ENCODE measurements at places on chromosomes 2 and 18.

- DNase-seq = no peak
Measured at GRCh38 chr2:215896921-215897320, 116.4 kb downstream of the MREG start.

DNA sequence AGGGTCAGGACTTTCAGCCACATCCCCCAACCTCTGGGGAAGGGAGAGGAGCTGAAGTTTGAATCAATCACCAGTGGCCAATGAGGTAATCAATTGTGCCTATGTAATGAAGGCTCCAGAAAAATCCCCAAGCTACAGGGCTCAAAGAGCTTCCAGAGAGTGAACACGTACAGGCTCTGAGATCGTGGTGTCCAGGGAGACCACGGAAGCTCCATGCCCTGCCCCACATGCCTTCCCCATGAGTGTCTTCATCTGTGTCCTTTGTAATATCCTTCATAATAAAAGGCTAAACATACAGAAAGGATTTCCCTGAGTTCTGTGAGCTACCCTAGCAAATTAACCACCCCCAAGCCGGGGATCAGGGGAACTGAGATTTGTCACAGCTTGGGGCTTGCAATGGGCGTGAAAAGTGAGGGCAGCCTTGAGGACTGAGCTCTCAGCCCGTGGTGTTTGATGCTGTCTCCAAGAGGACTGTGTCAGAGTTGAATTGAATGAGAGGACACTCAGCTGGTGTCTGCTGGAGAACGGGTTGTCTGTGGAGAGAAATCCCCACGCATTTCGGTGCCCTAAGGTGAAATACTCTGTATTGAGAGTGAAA, 25.5 kb upstream of the TUBB6 start:
- DNase-seq = no peak

DNA sequence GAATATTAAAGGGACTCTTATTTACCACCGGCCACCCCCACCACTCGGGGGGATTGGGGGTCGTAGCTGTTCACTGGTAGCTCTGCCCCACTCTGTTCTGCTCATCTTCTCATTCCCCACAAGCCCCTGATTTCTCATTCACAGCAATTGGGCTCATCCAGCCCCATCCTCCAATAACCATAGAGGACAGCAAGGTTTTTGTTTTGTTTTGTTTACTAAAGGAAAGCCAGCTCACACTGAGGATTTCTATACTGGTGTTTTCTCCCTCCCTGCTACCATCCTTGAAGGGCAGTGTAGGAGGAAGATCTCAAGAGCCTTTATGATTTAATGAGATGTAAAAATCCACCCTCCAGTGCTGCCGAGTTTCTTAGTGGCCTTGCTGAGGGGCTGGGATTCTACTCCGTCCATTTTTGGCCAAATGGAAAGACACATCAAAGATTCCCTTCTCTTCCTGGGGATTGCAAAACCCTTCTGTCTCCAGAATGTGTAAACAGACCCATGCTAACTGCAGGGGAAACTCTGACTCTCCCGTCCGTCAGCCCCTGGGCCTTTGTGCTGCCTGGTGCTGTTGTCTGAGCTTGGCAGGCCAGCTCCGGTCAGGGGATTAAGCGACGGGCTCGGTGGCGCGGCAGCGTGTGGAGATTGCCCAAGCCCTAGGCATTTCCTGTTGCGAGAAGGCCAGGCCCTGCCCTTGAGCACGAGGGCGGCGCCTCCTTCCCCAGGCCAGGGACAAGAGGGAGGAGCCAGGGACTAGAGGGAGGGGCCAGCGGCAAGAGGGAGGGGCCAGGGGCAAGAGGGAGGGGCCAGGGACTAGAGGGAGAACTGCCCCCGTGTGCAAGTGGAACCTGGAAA, 165.0 kb downstream of the ANTXR1 start:
- peak; percentile 96 for DNase-seq

- no peak for DNase-seq
Measured at GRCh38 chr2:190459881-190460280, 51.7 kb downstream of the MFSD6 start.

- peak; percentile 25 for DNase-seq
Measured at GRCh38 chr2:8421658-8422449, 260.0 kb upstream of the ID2 start.

DNA sequence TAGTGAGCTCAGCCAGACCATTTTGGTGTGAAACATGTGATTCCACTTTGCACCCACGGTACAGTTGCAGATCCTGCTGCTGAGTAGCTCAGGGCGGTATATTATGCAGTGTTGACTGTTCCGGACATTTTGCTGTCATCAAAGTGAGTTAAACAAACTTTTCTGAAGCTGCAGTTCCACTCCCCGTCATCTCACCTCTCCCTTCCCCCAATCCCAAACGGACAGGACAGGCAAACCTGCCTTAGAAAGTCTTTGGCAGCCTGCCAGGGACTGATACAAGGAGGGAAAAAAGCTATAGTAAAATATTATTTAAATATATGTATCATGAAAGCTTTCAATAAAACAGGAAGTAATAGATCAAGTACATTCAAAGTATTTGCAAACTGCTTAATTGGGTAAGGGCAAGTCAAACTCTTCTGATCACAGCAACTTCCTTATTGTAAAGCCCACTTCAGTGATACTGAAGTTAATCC, 35.5 kb upstream of the SP5 start:
- DNase-seq = no peak

GRCh38 chr18:11905613-11906012, 2.5 kb downstream of the MPPE1 start:
- no peak for DNase-seq

- DNase-seq = peak; percentile 90
Measured at GRCh38 chr2:197904446-197904845, 100.1 kb downstream of the PLCL1 start.

DNA sequence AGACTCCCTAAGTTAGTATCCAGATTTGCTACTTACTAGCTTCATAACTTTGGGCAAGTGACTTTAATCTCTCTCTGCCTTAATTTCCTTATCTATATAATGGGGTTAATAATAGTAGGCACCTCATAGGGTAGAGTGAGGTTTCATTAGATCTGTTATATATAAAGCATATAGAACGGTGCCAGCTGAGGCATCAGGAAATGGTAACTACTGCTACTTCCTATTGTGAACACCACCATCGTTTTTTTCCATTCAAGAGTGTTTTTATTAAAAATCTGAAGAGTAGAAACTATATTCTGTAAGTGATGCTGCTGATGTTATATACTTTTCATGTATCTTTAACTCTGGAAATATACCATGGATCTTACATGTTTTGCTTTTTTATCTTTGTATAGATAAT, 44.3 kb downstream of the MALT1 start:
- no peak for DNase-seq

GRCh38 chr2:204416236-204416635, 129.0 kb upstream of the PARD3B start:
- no peak for DNase-seq

GRCh38 chr2:98615481-98615880, 7.1 kb downstream of the UNC50 start:
- no peak for DNase-seq

Measured in inflammatory macrophage (primary cell).